Memory B cell (primary cell): ENCODE measurements at places on chromosomes 16 and 17.

GRCh38 chr17:74380086-74380958, 13.0 kb downstream of the GPR142 start:
- DNase-seq: no peak

DNA sequence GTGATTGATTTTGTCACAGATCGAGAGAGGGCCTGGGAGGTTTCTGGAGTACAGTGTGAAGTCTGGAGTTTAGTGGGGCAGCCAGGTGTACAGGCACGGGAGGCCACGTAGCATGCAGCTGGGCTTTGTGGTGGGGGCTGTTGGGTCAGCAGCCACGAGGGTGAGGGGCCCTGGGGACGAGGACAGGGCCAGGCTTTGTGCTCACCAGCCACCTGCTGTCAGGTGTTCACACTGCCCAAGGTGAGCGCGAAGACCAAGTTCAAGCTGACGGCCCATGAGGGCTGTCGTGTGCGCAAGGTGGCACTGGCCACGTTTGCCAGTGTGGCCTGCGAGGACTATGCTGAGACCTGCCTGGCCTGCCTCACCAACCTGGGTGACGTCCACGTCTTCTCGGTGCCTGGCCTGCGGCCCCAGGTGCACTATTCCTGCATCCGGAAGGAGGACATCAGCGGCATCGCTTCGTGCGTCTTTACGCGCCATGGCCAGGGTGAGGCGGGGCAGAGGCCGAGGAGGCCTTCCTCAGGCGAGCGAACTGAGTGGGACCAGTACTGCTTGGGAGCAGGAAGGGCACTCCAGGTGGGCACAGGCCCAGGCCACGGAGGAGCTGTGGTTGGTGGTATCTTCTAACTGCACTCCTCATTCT, 15.9 kb downstream of the LLGL1 start:
- no peak for DNase-seq

DNA sequence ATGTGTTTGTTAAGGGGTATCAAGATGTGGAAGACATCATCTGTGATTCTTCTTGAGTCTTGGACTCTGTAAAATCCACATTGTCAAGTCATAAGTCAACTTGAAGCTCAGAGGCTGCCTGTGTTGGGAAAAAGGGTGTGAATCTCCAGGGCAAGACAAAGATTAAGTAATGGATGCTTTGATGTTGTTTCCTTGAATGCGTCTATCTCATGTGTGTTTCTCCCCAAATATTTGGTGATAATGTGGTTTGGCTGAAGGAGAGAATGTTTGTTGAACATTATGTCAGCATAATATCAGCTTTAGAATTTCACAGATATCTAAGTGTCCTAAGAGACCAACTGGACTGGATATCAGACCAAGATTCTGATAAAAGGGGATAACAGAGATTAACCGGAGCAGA, 24.1 kb upstream of the KCNJ16 start:
- DNase-seq: no peak

DNA sequence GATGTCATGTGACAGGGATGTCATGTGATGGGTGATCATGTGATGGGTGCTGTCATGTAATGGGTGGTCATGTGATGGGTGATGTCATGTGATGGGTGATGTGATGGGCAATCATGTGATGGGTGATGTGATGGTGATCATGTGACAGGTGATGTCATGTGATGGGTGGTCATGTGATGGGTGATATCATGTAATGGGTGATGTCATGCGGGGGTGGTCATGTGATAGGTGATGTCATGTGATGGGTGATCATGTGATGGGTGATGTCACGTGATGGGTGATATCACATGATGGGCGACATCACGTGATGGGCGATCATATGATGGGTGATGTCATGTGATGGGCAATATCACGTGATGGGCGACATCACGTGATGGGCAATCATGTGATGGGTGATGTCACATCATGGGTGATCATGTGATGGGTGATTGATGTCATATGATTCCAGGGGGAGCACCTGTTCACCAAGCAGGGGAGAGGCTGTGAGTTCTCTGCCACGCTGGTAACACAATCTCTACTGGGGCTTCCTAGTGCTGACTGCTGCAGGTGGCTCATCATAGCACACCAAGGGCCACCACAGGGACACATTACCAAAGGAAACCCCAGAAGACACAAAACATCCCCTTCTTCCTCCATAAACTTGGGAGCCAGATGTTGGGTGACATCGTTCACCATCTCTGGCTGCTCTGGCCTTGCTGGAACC, 16.5 kb downstream of the CD300LB start:
- DNase-seq: no peak

DNA sequence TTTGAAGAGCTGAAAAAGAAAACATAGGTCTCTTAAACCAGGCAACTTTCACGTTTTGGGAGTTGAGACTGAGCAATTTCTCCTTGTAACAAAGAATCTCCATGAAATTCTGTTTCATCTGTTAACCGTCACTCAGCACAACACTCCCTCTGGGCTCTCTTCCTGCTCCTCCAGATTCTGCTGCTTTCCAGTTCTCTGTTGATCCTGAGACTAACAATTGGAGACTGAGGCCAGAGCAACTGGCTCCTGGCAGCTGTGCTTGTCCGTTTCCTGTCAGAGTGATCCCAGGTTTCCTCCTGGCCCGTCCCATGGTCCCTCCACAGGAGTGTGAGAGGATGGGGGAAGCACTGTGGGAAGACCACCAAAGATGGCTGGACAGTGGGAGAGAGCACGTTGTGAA, 32.5 kb downstream of the IST1 start:
- no peak for DNase-seq

GRCh38 chr16:28858421-28858820, 5.2 kb upstream of the SH2B1 start:
- no peak for DNase-seq

DNA sequence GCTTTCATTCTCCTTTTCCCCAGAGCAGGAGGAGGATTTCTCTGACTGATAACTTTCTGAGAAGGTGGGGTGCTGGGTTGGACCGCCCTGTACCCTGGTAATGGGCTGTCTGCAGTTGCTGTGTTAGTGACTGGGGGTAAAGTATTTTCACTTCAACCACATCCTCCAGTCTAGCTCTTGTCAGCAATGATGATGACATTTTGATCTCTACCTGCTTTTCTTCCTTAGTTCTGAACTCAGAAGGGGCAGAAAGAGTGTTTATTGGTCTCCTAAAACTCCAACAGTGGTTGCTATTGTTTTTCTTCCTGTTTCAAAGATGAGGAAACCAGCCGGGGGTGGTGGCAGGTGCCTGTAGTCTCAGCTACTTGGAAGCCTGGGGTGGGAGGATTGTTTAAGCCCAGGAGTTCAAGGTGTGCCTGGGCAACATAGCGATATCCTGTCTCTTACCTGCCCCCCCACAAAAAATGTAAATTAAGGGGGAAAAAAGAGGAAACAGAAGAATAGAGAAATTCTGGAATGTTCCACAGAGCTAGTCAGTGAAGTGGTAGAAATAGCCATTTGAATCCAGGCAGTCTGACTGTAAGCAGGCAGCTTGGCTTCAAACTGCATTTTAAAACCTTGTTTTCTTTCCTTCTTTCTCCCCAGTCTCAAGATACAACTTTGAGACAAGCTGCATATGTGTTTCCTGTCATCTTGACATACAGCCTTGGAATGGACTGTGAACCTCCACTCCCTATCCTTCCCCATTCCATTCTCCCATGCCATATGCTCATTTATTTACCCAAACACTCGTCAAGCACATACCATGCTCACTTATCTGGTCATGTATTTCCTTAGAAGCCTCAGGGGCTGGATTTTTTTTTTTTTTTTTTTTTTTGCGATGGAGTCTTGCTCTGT, 3.3 kb upstream of the N4BP1 start:
- DNase-seq: no peak

DNA sequence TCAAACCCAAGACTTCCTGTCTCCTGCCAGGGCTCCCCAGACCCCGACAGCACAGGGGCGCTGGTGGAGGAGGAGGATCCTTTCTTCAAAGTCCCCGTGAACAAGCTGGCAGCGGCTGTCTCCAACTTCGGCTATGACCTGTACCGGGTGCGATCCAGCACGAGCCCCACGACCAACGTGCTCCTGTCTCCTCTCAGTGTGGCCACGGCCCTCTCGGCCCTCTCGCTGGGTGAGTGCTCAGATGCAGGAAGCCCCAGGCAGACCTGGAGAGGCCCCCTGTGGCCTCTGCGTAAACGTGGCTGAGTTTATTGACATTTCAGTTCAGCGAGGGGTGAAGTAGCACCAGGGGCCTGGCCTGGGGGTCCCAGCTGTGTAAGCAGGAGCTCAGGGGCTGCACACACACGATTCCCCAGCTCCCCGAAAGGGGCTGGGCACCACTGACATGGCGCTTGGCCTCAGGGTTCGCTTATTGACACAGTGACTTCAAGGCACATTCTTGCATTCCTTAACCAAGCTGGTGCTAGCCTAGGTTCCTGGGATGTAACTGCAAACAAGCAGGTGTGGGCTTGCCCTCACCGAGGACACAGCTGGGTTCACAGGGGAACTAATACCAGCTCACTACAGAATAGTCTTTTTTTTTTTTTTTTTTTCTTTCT, 8.1 kb downstream of the SERPINF1 start:
- DNase-seq: peak; percentile 28

GRCh38 chr16:77946823-77947222, 75.5 kb upstream of the CLEC3A start:
- no peak for DNase-seq

DNA sequence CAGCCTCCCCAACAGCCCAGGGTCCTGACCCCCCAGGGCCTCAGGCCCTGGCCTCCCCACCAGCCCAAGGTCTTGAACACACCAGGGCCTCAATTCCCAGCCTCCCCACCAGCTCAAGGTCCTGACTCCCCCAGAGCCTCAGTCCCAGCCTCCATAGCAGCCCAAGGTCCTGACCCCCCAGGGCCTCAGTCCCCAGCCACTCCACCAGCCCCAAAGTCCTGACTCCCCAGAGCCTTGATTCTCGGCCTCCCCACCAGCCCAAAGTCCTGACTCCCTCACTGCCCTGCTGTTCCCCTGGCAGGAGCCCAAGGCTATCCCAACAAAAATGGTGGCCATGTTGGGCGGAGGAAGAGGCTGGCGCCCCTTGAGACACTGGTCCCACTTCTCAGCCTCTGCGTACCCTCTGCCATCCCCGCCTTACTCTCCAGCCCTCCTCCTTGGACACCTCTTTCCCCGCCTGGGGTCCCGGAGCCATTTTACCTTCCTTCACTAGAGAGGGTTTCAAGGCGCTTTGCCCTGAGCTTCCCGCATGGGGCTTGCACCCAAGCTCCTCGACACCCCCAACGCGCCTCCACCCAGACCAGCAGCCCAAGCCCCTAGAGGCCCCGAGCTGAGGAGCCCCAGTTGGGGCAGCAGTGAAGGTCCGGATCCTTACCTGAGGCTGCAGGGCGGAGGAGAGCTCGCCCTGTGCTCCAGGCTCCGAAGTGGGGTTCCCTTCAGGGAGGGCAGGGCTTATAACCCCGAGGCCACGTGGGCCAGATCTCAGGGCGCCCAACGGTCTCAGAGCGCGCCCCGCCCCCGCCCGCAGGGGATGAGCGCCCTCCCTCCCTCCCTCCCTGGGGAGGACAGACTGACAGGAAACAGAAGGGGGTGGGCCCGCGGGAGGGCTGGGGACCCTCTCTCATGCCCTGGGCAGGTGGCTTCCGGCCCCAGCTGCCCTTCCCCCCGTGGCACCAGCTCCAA, 3.5 kb upstream of the TSPOAP1 start:
- DNase-seq: peak; percentile 76

GRCh38 chr16:6377956-6378355, 954.7 kb upstream of the RBFOX1 start:
- DNase-seq: no peak

- no peak for DNase-seq
These were observed 36.2 kb downstream of the DGKE start for GRCh38 chr17:56870081-56870651.

- DNase-seq: no peak
These were observed 137.5 kb downstream of the CCDC182 start for GRCh38 chr17:57607553-57608120.
